Posterior cingulate gyrus (tissue), 11 donors: ENCODE measurements at places on chromosomes 12 and 14.

DNA sequence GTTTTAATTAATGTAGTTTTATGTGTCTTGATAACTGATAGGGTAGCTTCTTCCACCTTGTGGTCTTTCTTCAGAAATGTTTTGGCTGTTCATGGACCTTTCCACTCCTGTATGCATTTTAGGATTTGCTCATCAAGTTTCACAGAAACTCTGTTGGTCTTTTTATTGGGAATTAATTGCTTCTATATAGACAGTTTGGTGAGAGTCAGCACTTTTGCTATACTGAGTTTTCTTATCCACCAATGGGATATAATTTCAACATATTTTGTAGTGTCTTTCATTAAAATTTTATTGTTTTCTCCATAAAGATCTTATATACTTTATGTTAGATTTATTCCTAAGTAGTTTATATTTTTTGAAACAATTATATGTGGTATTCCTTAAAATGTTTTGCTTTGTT lies 7.8 kb downstream of the GOLGA5 start:
- DNase-seq = no peak

DNA sequence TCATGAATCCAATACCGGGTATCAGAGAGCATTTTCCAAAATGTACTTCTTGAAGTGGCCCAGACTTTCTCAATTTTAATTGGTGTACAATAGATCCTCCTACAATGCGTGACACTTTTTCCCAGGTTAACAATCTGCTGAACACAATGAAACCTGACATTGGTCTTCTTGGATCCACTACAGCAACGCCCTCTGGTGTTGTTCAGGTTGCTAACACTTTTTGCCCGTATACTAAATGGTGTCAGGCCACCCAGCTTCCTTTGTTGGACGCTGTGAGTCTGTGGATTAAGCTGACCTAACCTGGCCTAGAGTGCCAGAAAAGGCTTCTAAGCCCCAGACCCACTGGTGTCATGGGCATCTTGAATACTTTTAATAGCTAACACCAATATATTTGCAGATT lies 89.2 kb downstream of the KCNK10 start:
- DNase-seq = no peak

GRCh38 chr12:89189448-89189847 lies 162.9 kb downstream of the DUSP6 start:
- DNase-seq = no peak

- no peak for DNase-seq
Observed at GRCh38 chr14:77791225-77791600, 8.7 kb upstream of the ADCK1 start.

DNA sequence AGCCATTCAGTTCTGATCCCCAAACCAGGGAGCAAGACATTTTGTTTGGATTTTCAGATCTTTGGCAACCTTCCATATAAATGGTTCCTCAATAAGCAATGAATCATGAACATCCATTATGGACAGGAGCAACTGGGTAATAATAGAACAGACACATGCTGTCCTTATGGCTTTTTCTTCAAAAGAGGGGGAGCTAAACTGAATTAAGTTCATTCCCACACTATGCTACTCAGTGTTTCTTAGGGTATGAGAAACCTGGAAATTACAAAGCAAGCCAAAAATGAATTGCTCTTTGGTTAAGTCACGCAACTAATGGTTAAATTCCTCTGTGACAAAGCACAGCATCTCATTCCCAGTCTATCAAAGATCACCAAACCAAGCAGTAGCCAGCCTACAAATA lies 51.0 kb downstream of the PTGER2 start:
- no peak for DNase-seq

GRCh38 chr14:66482873-66483272 lies 3.3 kb upstream of the CCDC196 start:
- DNase-seq = no peak

- no peak for DNase-seq
Observed at GRCh38 chr14:68995731-68996130, 16.6 kb upstream of the ACTN1 start.

DNA sequence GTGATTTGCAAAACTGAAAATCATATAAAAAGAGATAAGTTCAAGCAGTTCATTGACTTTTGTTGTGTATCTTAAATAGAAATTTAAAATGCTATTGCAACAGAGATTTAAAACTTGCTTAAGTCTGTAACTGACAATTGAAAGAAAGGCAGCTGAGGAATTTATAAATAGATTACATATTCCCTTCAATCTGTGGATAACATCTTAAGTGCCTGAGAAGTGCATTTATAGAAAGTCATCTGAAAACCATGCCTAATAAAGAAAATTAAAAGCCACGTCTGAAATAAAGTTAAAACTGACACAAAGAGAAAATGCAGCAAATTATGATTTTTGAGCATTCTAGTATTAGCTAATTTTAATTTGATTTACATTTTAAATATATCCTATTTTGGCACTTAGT lies 479.8 kb downstream of the MDGA2 start:
- no peak for DNase-seq

DNA sequence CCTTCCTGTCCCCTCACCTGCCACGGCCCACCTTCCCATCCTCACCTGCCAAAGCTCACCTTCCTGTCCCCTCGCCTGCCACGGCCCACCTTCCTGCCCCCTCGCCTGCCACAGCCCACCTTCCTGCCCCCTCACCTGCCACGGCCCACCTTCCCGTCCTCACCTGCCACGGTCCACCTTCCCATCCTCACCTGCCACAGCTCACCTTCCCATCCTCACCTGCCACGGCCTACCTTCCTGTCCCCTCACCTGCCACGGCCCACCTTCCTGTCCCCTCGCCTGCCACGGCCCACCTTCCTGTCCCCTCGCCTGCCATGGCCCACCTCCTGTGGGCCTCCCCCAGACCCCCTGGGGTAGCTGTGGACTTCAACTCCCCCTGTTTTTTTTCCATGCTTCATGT lies 48.8 kb upstream of the GPR68 start:
- peak; percentile 81 for DNase-seq

DNA sequence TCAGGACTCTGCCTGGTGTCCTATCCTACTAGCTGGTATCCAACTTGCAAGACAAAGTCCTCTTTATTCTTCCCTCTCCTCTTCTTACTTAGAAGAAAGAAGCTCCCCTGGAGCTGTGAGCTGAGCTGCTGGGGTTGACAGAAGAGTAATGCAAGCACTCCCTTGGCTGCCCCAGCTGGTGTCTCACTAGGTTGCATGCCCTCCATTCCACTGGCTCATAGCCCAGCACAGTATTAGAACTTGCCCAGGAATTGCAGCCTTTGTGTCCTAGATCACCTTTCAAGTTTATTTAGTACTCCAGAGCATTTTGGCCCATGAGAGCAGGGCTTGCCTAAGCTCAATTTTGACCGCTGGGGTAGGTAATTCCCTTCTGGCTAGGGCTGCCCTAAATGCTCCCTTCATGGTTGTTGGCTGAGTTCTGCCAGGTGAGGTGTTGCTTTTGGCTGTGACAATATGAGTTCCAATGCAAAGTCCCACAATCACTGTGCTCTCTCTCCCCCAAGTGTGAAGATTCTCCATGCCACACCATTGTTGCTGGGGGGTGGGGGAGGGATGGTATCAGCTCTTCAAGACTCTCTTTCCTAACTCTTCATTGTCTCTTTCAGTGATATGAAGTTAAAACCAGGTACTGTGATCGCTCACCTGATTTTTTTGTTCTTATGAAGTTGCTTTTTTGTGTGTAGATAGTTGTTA lies 317.4 kb upstream of the DDHD1 start:
- DNase-seq = no peak

- DNase-seq = no peak
Observed at GRCh38 chr14:93954900-93955849, 21.2 kb downstream of the ASB2 start.

GRCh38 chr12:66838366-66838765 lies 159.5 kb upstream of the GRIP1 start:
- no peak for DNase-seq

GRCh38 chr12:46965880-46966279 lies 113.5 kb upstream of the PCED1B start:
- no peak for DNase-seq

GRCh38 chr12:99553461-99553860 lies 94.1 kb upstream of the GARIN6 start:
- no peak for DNase-seq

GRCh38 chr12:63928305-63928704 lies 83.8 kb downstream of the SRGAP1 start:
- DNase-seq = no peak

DNA sequence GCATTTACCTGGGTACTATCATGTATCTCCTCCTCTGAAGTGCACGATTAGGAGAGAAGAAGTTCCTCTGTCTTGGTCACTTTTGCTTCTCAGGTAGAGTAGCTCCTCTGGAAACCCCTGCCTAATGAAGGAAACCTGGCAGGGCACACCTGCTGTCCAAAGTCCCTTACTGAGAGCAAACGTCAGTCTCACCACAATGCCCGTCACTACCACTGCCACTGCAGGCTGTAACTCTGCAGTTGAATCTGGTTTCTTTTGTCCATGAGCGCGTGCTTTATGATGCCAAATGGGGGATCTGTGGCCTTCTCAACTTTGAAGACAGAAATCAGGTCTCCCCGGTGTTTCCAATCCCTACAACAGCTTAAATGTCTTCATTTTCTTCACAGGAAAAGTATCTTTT lies 1068.6 kb downstream of the BCL11B start:
- DNase-seq = no peak

GRCh38 chr12:110531741-110532333 lies 29.7 kb downstream of the RAD9B start:
- DNase-seq = no peak

- DNase-seq = no peak
Observed at GRCh38 chr12:117061555-117062079, 37.6 kb downstream of the TESC start.

DNA sequence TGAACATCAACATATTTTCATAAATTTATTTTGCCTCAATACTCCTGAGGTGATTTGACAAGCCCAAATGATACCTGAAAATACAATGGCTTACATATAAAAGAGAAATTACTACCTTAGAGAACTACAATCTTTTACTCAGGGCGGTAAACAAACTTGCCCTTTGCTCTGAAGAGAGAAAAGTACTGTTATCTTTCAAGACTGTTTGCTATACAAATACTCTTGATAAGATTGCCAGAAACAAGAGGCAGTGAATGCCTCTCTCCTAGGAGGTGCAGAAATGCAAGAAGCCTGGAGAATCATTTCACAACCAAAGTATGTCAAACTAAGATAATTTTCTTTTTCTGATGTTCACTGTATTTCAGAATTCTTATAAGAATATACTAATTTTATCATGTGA lies 160.3 kb downstream of the ALX1 start:
- no peak for DNase-seq

DNA sequence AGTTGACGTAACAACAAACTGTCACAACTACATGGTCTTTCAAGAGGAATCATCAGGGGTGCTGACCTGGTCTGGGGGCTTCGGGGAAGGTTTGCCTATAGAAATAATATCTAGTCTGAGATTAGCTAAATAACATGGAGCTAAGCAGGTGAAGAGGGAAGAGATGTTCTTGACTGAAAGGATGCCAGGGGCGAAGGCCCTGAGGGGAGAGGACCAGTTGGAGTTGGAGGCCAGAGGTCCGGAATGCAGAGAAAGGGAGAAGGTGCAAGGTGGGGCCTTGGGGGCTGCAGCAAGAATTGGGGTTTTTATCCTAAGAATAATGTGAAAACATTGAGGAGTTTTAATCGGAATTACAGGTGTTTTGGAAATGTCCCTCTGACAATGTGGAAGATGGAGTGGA lies 68.5 kb upstream of the RIC8B start:
- no peak for DNase-seq

- DNase-seq = no peak
Observed at GRCh38 chr12:76755829-76756379, 8.0 kb upstream of the ZDHHC17 start.

GRCh38 chr14:76918782-76919394 lies 92.7 kb downstream of the LRRC74A start:
- DNase-seq = peak; percentile 90

GRCh38 chr14:92323011-92323915 lies at the start of gene SLC24A4:
Gene SLC24A4 (plus strand): TSS chr14:92323165. CDS start chr14:92323831, 666 bp downstream.
- no peak for DNase-seq

GRCh38 chr12:121649819-121650353 lies 19.6 kb downstream of the MORN3 start:
- no peak for DNase-seq

DNA sequence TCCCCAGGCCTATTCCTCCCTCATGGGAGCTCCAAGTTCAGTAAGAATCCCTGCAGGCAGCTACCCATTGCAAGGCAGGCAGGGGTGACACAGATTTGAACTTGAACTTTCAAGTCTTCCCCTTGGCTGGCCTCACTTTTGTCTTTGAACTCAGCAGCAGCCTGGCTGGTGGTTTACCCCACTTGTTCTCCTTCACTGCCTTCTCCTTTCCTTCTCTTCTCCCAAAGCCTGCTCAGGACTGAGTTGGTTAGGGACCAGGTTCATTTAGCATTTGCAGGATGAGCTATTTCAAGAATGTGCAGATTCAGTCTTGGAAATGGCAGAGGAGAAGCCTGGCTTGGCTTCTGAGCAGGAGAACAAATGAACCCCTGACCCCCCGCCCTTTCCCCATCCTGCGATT lies 67.7 kb upstream of the TBX3 start:
- DNase-seq = no peak
